ENCODE measurements at places on chromosomes 1 and 21. TPM values are rescaled to one million over a fixed set of nuclear protein-coding genes. Genes with fewer than 3 reads are reported as not detected.

Gene SEMA6C
- total RNA-seq = 0.53 TPM

Gene FAM151A
- not detected for total RNA-seq

Gene SV2A
- 5.8 TPM for total RNA-seq

Gene RIMKLA
- not detected for total RNA-seq

Gene BROX
- 38.2 TPM for total RNA-seq

Gene PPFIA4
- total RNA-seq = 0.50 TPM

Gene CLDN19
- total RNA-seq = not detected

Gene CFAP74
- total RNA-seq = not detected

Gene GCLM
- total RNA-seq = 20.3 TPM

Gene LCE2A
- not detected for total RNA-seq

Gene AMY1C
- not detected for total RNA-seq

Gene GPR52
- total RNA-seq = 0.92 TPM

Gene PRDM16
- total RNA-seq = 47.1 TPM

Gene ALX3
- total RNA-seq = not detected

Gene AGMAT
- 1.1 TPM for total RNA-seq

Gene UMODL1
- total RNA-seq = not detected

Gene HSF2BP
- 1.2 TPM for total RNA-seq

Gene TIPRL
- total RNA-seq = 40.6 TPM

Gene PCAT6
- not detected for total RNA-seq

Gene PMF1
- total RNA-seq = 29.5 TPM

Gene CELA2B
- not detected for total RNA-seq

Gene DRAXIN
- total RNA-seq = 0.50 TPM

Gene HOOK1
- 0.06 TPM for total RNA-seq
